Endothelial cell of umbilical vein (primary cell): ENCODE measurements at places on chromosomes 12 and 14. TPM values are rescaled to one million over a fixed set of nuclear protein-coding genes. Genes with fewer than 3 reads are reported as not detected.

AKAP5 gene
- 0.75 and 1.1 TPM in 2 replicates for total RNA-seq

FITM1 gene
- not detected in 2 replicates for total RNA-seq

MYO1H gene
- total RNA-seq, result not detected in 2 replicates

CCDC197 gene
- total RNA-seq, result not detected in 2 replicates

APEX1 gene
- total RNA-seq, result 227 and 231 TPM in 2 replicates

SCN8A gene
- total RNA-seq, result 20.2 and 20.4 TPM in 2 replicates

AJUBA gene
- total RNA-seq, result 54.1 and 61.7 TPM in 2 replicates

SLCO1A2 gene
- not detected in 2 replicates for total RNA-seq

MYH6 gene
- not detected in 2 replicates for total RNA-seq

PARP2 gene
- 30.6 and 30.8 TPM in 2 replicates for total RNA-seq

ADAMTS20 gene
- total RNA-seq, result not detected in 2 replicates

ZBTB42 gene
- total RNA-seq, result 3.8 and 4.0 TPM in 2 replicates

KRT73 gene
- not detected in 2 replicates for total RNA-seq

DTX1 gene
- 0.14 and 0.22 TPM in 2 replicates for total RNA-seq

PRICKLE1 gene
- total RNA-seq, result 69.0 and 86.0 TPM in 2 replicates

KRT5 gene
- total RNA-seq, result 0.72 and 0.86 TPM in 2 replicates

SAMD15 gene
- 0.65 and 1.1 TPM in 2 replicates for total RNA-seq

CPNE6 gene
- total RNA-seq, result not detected in 2 replicates

FSCB gene
- total RNA-seq, result not detected in 2 replicates

ARHGEF40 gene
- 1.9 and 2.6 TPM in 2 replicates for total RNA-seq

LBHD2 gene
- not detected in 2 replicates for total RNA-seq

HNF1A gene
- total RNA-seq, result not detected in 2 replicates

CD163 gene
- total RNA-seq, result not detected in 2 replicates

FBRSL1 gene
- total RNA-seq, result 75.5 and 79.8 TPM in 2 replicates

RNF10 gene
- total RNA-seq, result 192 and 236 TPM in 2 replicates

WNT5B gene
- not detected in 2 replicates for total RNA-seq

IFI27L2 gene
- 11.0 and 28.7 TPM in 2 replicates for total RNA-seq

NANOG gene
- not detected in 2 replicates for total RNA-seq

USP44 gene
- 1.5 and 3.1 TPM in 2 replicates for total RNA-seq

RGS6 gene
- total RNA-seq, result not detected in 2 replicates

TMEM263 gene
- total RNA-seq, result 68.8 and 72.5 TPM in 2 replicates

GRIP1 gene
- total RNA-seq, result 0.69 and 1.2 TPM in 2 replicates

TPPP2 gene
- total RNA-seq, result not detected in 2 replicates

CLMN gene
- total RNA-seq, result 8.4 and 9.6 TPM in 2 replicates

PGF gene
- total RNA-seq, result 206 and 254 TPM in 2 replicates

TAS2R10 gene
- 0.66 TPM in 1 of 2 replicates, not detected in the other for total RNA-seq

NTS gene
- total RNA-seq, result not detected in 2 replicates

IL31 gene
- total RNA-seq, result not detected in 2 replicates

INSM2 gene
- not detected in 2 replicates for total RNA-seq

SMCO2 gene
- total RNA-seq, result 0.49 and 1.2 TPM in 2 replicates

NPFF gene
- not detected in 2 replicates for total RNA-seq

C12orf54 gene
- total RNA-seq, result not detected in 2 replicates

OR4K13 gene
- total RNA-seq, result not detected in 2 replicates

GSG1 gene
- total RNA-seq, result not detected in 2 replicates

GALNT9 gene
- 0.73 TPM in 1 of 2 replicates, not detected in the other for total RNA-seq
